Stimulated activated CD8-positive, alpha-beta memory T cell treated with anti-CD3 and anti-CD28 coated beads, Interleukin-15, amount 100 ng/mL, for 4 hours (primary cell): ENCODE measurements at places on chromosomes 2 and 18.

DNA sequence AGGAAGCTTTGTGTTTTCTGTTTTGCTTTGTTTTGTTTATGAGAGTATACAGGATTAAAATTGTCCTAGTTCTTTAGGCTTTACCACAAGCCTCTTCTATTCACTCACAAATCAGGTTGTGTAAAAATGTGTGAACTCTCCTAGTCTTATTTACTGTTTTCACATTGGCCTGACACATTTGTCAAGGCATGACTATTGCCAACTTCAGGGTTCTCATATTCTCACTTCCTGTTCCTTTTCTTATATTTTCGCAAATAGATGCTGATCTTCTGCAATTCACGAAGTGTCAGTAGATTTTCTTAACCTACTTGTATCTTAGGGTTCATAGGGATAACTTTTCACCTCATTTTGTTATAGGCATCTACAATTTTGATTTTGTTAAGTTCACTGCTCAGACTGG, 67.1 kb downstream of the CCDC102B start:
- DNase-seq: no peak

- DNase-seq: no peak
Observed at GRCh38 chr2:48600917-48601316, 16.7 kb upstream of the GTF2A1L start.

DNA sequence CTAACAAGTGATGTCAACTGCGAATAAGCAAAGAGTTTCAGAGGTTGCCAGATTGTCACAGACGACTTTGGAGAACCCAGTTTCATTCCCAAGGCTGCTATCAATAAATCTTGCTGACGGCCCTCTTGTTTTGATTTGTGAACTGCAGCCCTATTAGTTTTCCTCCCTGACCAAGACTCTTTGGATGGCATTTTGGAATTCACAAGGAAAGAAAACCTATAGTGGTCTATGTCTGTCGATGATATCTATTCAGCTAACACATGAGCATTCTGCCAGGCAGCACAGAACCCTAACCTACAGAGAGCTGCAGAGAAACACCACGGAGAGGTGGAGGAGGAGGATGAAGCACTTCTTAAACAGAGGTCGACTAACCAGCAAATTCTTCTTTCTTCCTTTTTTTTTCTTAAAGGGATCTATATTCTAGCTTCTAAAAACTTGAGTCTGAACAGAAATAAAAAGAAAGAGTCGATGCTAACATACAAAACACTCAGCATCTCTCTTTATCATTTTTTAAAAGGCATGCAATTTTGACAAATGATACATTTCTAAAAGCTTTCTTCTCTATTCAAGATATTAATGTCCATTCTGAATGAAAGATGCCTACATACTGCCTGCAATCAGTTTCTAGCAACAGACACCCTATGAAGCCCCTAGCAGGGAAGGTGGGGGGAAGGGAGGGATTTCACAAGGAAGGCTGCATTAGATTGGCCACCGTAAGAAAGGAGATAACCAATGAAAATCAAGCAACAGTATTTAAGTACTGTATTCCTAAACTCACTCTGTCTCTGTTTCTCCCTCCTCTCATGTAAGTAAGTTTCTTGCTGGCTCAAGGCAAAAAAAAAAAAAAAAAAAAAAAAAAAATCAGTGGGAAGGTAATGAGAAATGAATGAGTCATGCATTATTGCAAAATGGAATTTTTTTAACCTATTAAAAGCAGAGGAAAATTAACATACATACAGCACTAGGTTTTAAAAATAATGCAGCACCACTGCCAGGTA, 83.0 kb upstream of the CHRNA1 start:
- DNase-seq: no peak

DNA sequence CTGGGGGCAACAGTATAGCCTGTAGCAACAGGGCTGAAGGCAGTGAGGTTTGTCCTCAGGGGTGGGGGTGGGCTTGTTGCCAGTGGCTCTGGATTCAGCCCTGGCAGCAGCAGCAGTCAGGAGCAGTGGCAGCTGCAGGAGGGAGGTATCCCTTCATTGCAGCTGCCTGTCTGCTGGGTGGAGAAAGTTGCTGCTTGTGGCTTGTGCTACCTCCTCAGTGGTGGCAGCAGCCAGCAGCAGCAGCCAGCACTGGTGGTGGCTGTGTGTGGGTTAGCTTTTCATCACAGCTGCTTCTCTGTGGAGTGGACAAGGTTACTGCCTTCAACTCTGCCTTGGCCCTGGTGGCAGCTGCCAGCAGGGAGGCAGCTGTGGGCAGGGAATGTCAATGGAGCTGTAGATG, 94.9 kb downstream of the ARL6IP6 start:
- DNase-seq: no peak

GRCh38 chr2:104444392-104444791, 409.5 kb upstream of the POU3F3 start:
- DNase-seq: no peak

GRCh38 chr2:196481324-196481697, 158.2 kb upstream of the CCDC150 start:
- DNase-seq: no peak

- no peak for DNase-seq
Observed at GRCh38 chr2:239657992-239658391, 257.2 kb upstream of the HDAC4 start.

DNA sequence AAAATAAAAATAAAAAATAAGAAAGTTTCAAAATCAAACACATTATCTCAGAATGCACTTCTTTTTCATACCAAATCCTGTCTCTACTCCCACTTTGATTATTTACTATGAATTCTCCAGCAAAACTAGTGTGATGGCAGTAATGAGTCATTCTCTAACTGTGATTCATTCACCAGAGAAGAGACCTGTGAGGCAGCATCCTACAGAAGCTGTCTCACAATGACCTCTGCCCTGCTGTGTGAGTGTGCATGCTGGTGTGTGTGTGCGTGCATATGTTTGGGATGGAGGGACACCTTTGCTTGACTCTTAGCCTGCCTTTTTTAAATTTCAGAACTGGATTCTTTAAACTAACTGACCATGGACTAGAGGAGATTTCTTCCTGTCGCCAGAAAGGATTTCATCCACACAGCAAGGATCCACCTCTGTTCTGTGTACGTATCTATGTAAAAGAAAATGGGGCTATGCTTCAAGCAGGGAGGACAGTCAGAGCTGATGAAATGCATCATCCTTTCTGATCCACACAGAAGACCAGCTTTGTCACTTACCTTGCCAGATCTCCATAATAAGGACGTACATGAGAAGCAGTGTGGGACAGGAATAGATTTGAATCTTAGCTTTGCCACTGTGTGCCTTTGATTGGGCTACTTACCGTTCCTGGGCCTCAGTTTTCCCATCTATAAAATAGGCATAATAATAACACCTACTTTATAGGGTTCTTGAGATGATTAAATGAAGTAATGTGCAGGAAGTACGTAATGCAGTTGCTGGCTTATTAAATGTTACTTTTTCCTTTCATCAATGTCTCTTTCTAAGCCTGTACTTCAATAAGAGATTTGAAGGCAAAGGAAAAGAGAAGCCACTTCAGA, 31.2 kb downstream of the STAMBP start:
- no peak for DNase-seq

- DNase-seq: no peak
Observed at GRCh38 chr2:52881606-52882005, 886.0 kb upstream of the CHAC2 start.

GRCh38 chr2:46309052-46309953, 12.1 kb downstream of the EPAS1 start:
- no peak for DNase-seq

- no peak for DNase-seq
Observed at GRCh38 chr2:188295067-188295685, 3.5 kb downstream of the GULP1 start.

- DNase-seq: no peak
Observed at GRCh38 chr2:78682781-78683180, 342.7 kb upstream of the REG3G start.

DNA sequence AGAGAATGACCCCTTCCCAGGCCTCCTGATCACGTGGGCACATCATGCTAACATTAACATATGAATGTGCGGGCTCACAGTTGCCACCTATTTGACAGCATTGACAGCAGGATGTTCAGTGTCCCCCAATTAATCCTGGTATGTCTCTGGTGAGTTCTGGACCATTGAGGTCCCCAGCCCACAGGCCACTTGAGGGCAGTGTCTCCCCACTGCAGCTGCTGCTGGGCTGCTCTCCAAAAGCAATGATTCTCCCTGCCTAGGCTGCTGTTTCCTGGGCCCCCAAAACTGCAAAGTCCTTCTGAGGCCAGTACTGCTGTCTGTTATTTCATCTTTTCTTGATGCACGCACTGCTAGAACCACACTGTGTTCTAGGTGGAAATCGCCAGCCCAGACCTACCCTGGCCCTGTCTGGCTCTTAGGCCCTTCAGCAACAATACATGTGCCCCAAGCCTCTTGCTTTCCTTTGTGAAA, 52.7 kb upstream of the MAPK4 start:
- no peak for DNase-seq

GRCh38 chr2:234992196-234992595, 40.4 kb downstream of the SH3BP4 start:
- DNase-seq: no peak

- DNase-seq: no peak
Observed at GRCh38 chr2:231483398-231484329, 19.4 kb upstream of the NCL start.

- no peak for DNase-seq
Observed at GRCh38 chr2:61632276-61633169, 94.4 kb upstream of the XPO1 start.

DNA sequence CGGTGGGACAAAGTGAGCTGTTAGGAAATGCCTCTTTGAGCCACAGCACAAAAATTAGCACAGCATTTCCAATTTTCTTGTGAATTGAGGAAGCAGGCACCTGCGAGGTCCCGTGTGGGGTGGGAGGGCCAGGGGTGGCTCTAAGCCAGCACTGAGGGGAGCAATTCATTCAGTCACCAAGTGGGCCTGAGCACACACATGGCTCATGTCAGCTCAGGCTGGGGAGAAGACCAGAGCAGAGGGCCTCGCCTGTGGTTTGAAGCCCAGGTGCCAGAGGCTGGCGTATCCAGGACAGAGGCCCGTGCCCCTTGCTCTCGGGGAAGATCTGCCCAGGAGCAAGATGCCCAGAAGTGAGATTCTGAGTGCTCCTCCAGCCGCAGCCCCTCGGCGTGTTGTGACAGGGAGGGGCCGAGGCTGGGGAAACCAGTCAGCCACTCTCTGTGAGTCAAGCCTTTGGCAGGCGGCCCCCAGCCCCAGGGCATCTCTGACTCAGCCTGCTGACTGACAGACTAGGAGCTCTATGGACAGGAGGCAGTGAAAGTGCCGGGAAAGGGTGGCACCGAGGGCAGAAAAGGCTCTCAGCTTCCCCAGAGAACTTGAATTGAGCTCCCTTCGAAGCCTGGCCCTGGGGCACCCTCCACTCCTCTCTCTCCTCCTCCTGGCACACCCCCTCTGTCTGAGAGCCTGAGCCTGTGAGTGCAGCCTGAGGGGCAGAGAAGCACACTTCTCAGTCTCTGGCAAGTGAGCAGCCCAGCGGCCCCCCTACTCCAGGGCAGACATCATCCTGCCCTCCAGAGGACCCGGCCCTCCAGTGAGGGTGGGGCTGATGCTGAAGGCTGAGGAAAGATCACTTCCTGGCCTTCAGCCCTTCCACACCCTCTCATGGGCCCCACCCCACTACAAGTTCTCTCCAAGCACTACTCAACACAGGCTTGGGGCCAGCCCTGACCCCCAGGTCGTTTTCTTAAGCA, 32.3 kb downstream of the CYP26B1 start:
- no peak for DNase-seq

GRCh38 chr2:9212661-9213411, 6.2 kb downstream of the ASAP2 start:
- no peak for DNase-seq

DNA sequence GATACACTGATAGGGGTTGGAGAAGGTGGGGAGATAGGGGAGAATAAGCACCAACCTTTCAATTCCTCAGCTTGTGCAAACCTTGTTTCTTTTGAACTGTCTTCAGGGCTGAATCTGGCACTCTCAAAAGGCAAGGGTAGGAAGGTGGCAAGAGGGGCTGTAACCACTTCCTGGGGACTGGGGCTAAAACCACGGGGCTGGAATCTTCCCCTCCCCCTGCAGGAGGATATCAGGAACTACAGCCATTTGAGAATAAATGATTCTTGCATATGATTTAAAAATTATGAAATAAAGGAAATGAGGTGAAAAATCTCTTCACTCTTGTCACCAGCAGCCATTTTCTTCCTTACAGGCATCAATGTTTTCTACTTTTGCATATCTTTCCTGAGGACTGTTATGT, 50.8 kb downstream of the ATOH8 start:
- DNase-seq: no peak

- no peak for DNase-seq
Observed at GRCh38 chr18:62578980-62579511, 56.2 kb downstream of the ZCCHC2 start.

GRCh38 chr2:207683438-207683837, 28.0 kb upstream of the CCNYL1 start:
- DNase-seq: no peak

DNA sequence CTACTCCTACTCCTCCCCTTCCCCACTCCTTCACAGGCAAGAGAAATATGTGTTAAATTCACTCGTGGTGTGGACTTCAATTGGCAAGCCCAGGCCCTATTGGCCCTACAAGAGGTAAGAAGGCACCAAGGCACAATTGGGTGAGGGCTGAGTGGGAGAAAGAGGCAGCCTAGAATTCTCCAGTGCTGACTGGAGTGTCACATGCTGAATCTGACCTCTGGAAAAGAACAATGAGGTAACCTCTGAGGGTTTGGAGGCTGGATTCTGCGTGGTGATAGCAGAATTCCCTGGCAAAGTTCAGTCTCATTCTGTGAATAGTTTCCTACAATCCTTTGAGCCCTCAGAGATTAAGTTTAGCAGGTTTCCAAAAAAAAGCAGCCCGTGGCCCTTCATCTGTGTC, 6.9 kb downstream of the CENPA start:
- DNase-seq: no peak

GRCh38 chr2:241599615-241600014, 37.3 kb downstream of the THAP4 start:
- no peak for DNase-seq

GRCh38 chr2:134539981-134540380, 178.8 kb downstream of the TMEM163 start:
- DNase-seq: no peak

- DNase-seq: no peak
Observed at GRCh38 chr18:31648458-31648857, 35.9 kb downstream of the B4GALT6 start.
